Endodermal cell (in vitro differentiated cells): ENCODE measurements at places on chromosomes 13 and 19. TPM values are rescaled to one million over a fixed set of nuclear protein-coding genes. Genes with fewer than 3 reads are reported as not detected.

The HIPK4 gene
- total RNA-seq = not detected in 2 replicates

The IL11 gene
- total RNA-seq = 1.7 and 2.3 TPM in 2 replicates

The ZNF761 gene
- 49.9 to 69.4 TPM (median 63.8 TPM) in 3 replicates for total RNA-seq

The PSG1 gene
- total RNA-seq = not detected in 3 replicates

The ZNF350 gene
- 10.7 and 11.2 TPM in 2 replicates for total RNA-seq

The TGFB1 gene
- 57.8 to 140 TPM (median 60.1 TPM) in 3 replicates for total RNA-seq

The TMIGD2 gene
- 0.40 to 0.87 TPM (median 0.58 TPM) in 3 replicates for total RNA-seq

The TGFBR3L gene
- total RNA-seq = 0.84 to 1.6 TPM (median 1.5 TPM) in 3 replicates

The SPACA7 gene
- not detected in 3 replicates for total RNA-seq

The ETV2 gene
- total RNA-seq = 1.2 and 1.6 TPM in 2 replicates

The GNG7 gene
- total RNA-seq = 10.1 and 12.3 TPM in 2 replicates

The TLE6 gene
- 17.3 to 56.4 TPM (median 18.6 TPM) in 3 replicates for total RNA-seq

The KIR3DL2 gene
- total RNA-seq = not detected in 2 replicates

The SIGLEC5 gene
- total RNA-seq = not detected in 3 replicates

The CDC42EP5 gene
- 0.66 TPM in 1 of 2 replicates, not detected in the other for total RNA-seq

The TEX29 gene
- total RNA-seq = 0.69 to 2.0 TPM in 2 of 3 replicates, not detected in the other

The TTC9B gene
- not detected in 2 replicates for total RNA-seq

The PTH2 gene
- total RNA-seq = not detected in 3 replicates

The FBL gene
- 379 to 438 TPM (median 387 TPM) in 3 replicates for total RNA-seq

The MYADM gene
- total RNA-seq = 157 and 164 TPM in 2 replicates

The NDUFA7 gene
- total RNA-seq = 78.5 to 86.9 TPM (median 86.2 TPM) in 3 replicates

The LPAR6 gene
- total RNA-seq = 1.3 to 2.2 TPM (median 1.6 TPM) in 3 replicates

The ZNF677 gene
- 56.4 and 56.5 TPM in 2 replicates for total RNA-seq

The LRRC25 gene
- total RNA-seq = not detected in 3 replicates

The ZNF8 gene
- total RNA-seq = 13.1 and 14.4 TPM in 2 replicates

The COX7A1 gene
- total RNA-seq = 1.6 and 2.4 TPM in 2 replicates

The ICAM3 gene
- total RNA-seq = 12.5 and 13.7 TPM in 2 replicates

The ZNF490 gene
- total RNA-seq = 10.0 to 15.1 TPM (median 10.6 TPM) in 3 replicates

The RFPL4AL1 gene
- not detected in 3 replicates for total RNA-seq

The FLT1 gene
- total RNA-seq = 10.3 and 13.1 TPM in 2 replicates

The METTL21C gene
- total RNA-seq = not detected in 3 replicates

The KCNRG gene
- 0.77 and 1.1 TPM in 2 replicates for total RNA-seq

The SLC25A23 gene
- total RNA-seq = 34.9 to 49.7 TPM (median 35.2 TPM) in 3 replicates

The NOTCH3 gene
- total RNA-seq = 103 to 143 TPM (median 140 TPM) in 3 replicates

The ZNF524 gene
- total RNA-seq = 3.7 to 5.6 TPM (median 5.0 TPM) in 3 replicates

The IZUMO1 gene
- total RNA-seq = 0.76 to 1.1 TPM (median 0.80 TPM) in 3 replicates

The RNF17 gene
- not detected in 3 replicates for total RNA-seq

The UGGT2 gene
- 30.2 and 37.2 TPM in 2 replicates for total RNA-seq
